ENCODE measurements at places on chromosomes 1 and 21.

DNA sequence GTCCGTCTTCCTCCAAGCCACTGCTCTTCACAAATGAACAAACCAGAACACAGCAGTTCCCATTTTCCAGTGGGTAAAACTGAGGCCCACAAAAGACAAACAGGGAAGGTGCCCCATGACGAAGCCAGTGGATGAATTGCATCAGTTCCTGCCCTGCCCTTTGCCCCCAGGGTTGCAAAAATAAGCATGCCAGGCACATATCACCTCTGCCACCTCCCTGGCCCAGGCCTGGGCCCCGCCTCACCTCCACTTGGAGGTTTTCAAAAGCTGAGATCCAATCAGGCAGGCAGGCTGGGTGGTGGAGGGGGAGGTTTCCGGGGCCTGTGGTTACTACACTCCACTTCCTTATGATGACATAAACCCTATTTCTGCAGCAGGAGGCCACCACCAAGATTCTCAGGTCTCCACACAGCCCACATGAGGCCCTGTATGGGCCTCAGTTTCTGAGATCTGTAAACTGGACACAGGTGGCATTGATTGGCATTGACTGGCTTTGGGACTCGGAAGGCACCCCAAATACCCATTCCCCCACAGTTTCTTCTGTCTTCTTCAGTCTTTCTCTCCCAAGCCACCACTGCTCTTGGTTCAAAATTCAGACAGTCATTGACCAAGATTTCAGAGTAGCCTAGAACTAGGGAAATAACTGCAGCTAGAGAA lies 4.1 kb downstream of the KIF21B start:
- peak; percentile 66 for DNase-seq

GRCh38 chr1:10521537-10522157 lies 46.9 kb downstream of the PEX14 start:
- no peak for DNase-seq

DNA sequence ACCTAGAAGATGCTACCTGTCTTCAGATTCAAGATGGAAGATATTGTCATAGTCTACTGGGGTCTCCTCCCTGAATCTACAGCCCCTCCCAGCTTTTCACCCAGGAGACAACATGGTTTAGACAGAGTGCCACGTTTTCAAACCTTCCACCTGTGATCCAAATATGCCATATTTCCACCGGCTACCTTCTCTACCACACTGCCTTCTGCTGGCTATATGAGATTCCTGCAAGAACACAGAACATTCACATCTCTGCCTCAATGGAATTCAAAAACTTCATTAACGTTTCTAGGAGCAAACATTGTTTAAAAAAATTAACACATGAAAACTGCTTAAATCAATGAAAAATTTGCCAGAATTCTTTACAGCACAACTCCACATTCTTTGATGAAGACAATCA lies 12.9 kb upstream of the LELP1 start:
- peak; percentile 12 for DNase-seq

DNA sequence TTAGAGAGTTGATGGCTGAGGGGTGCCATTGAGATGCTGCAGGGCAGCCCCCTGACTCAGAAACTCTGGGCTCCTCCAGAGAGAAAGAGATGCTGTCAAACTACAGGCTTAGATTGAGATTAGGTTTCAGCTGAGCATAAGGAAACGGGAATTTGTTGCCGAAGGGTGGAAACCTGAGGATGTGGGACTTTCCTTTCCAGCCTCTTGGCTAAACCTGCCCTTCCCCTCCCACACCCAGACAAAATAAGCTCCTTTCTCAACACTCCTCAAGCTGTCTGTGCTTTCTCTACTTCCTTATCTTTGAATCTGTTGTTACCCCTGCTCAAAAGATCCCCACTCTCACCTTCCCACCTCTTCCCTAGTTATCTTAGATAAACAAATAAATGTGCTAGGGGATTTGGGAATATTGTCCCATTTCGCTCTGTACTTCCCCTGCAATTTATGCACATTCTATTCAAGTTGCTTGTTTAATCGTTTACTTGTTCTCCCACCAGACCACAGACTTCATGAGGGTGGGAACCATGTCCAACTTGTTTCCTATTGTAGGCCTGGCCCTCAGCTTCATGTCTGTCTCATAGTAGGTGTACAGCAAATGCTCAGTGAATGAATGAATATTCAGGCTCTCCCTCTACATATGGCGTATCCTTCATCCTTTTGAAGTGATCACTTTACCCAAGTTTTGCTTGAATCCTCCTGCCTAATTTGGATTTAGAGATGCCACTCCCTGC lies 30.6 kb upstream of the MARK1 start:
- no peak for DNase-seq

DNA sequence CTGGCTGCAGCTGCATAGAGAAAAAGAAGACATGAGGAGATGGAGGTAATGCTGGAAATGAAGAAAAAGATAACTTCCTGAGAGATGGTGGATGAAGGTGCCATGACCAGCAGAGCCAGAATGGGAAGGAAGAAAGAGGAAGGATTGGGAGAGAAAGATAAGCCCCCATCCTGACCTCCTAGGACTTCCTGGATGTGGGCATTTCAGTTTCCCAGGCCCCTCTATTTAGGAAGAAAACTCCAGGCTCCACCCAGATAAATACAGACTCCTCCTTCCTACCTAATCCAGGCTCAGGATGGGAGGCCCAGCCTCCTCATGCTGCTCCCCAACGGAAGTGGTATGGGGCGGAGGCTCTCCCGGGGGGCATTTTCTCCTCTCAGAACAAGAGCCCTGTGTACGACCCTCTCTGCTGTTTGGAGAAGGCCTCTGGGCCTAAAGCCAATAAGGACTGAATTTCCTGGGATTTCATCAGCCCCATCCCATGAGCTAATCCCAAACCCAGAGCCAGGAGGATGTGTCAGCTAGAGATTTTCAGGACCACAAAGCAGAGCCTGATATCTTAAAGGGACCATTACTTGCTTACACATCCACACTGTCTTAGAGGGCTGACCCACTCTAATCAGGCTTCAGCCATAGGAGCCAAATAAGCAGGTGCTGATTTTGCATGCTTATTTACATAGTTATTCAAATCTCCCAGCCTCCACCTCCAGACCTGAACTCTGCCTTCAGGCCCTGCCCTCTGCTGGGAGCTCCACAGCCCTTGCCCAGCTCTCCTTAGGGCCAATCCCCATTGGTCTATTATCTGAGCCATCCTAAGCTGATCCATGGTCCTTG lies 5.1 kb upstream of the ARHGEF2 start:
- DNase-seq: peak; percentile 97
